ENCODE measurements at places on chromosomes 6 and 20.

- peak; percentile 80 for ATAC-seq
These were observed 56.7 kb downstream of the ATXN1 start for GRCh38 chr6:16704401-16705045.

GRCh38 chr6:63306420-63306819 lies 13.4 kb downstream of the LGSN start:
- no peak for ATAC-seq

GRCh38 chr20:21571841-21572690 lies 58.2 kb upstream of the NKX2-2 start:
- no peak for ATAC-seq

GRCh38 chr6:113830140-113830539 lies 27.0 kb upstream of the MARCKS start:
- no peak for ATAC-seq

DNA sequence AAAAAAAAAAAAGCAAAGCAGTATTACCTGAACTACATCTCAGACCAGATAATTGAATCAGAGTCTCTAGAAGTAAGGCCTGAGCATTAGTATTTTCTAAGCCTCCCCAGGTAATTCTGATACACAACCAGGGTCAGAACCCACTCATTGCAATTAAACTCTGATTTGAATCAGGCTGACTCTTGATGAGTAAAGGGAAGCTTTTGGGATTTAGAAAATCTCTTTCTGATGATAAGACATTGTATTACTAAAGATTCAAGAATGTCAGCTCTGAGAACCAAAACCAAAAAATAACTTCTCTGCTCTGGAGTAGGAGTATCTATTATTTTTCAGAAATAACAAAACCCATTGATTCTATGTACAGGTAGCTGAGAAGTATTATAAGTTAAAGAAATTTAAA lies 100.1 kb upstream of the COL21A1 start:
- ATAC-seq = no peak

Data from activated T-helper 17 cell treated with anti-CD3 and anti-CD28 coated beads, Interleukin-2, amount 50 U/mL, for 72 hours (primary cell).